ENCODE measurements at places on chromosomes 13 and 19.

GRCh38 chr13:42395086-42395821 is 123.3 kb downstream of the AKAP11 start:
- DNase-seq, result no peak

- DNase-seq, result peak; percentile 74
Measured at GRCh38 chr13:75636436-75637180, 478 bp downstream of the LMO7 start.

GRCh38 chr13:98155475-98156109 is 12.7 kb downstream of the FARP1 start:
- DNase-seq, result no peak

DNA sequence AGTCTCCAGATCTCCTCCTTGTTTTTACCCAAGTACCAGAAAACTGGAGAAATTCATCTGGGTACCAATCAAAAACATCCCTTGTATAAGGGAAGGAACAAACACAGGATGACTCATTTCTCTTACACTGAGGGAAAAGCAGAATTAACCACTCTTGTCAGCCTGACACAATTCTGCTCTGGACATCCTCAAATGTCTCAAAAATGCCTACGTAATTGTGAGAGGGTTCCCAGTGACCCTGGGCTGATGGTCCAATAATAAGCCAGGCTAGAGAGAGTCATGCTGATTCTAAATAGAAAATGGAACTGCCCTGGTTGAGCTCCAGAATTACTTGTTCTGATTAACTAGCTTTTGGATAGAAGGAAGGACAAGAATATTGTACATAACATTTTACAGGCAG is 14.5 kb downstream of the ZNF708 start:
- DNase-seq, result no peak

- no peak for DNase-seq
Measured at GRCh38 chr19:16380314-16380695, 55.7 kb downstream of the KLF2 start.
